Stimulated activated CD8-positive, alpha-beta memory T cell treated with anti-CD3 and anti-CD28 coated beads, Interleukin-7, amount 100 ng/mL, for 1 hour (primary cell): ENCODE measurements at places on chromosomes 1 and 21.

DNA sequence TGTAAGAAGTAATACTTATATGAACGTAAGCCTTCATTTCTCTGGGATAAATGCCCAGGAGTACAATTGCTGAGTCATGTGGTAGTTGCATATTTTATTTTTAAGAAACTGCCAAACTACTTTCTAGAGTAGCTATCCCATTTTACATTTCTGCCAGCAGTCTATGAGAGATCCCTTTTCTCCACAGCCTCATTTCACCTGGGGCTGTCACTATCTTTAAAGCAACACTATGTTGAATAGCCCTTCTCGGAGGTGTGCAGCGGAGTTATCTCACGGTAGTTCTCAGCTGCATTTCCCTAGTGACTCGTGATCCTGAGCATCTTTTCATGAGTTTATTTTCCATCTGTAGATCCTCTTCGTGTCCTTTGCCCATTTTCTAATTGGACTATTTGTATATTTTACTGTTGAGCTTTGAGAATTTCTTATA lies 93.4 kb downstream of the ADARB1 start:
- no peak for DNase-seq

GRCh38 chr1:52792036-52792435 lies 50.5 kb upstream of the ZYG11A start:
- no peak for DNase-seq

DNA sequence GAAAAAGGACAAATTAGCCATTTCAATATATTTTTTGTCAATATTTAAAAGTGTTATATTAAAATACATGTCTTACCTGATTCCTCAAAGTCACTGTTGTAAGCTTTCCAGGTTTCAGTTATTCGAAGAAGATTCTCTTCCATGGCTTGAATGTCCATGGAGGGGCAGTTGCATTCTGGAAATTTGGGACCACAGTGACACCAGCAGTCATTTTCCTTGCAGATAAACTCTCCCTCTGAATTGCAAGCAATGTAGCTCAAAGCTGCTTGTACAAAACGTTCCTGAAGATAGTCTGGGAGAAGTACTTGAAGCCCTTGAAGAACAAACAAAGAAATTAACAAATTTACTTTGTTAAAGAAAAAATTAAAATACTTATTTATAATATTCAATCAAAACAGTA lies 251.7 kb downstream of the BRINP3 start:
- no peak for DNase-seq

GRCh38 chr21:33293811-33294216 lies 27.6 kb downstream of the IL10RB start:
- no peak for DNase-seq
